ENCODE measurements at places on chromosomes 1 and 21.
A peak's percentile ranks its signal among the peaks of the same experiment; 100 is the strongest.

DNA sequence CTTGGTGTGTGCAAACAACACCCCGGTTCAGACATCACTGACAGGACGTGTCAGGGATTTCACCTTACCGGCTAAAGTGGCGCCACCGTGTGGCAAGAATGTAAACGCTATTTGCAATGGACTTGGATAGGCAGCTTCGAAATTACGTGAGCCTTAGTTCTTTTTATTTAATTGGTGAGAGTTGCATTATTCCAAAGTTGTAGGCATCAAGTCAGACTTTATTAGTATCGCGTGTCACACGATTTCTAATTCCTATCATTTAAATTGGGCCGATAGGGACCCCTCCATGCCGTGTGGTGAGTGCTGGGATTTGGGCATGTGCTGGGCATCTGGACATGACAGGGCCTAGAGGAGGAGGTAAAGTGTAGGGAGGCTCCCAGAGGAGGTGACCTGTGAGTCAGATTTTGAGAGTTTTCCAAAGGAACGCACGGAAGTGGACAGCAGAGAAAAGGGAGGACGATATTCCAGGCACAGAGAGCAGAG lies 14.5 kb upstream of the CPT2 start:
- peak; percentile 87 for DNase-seq

DNA sequence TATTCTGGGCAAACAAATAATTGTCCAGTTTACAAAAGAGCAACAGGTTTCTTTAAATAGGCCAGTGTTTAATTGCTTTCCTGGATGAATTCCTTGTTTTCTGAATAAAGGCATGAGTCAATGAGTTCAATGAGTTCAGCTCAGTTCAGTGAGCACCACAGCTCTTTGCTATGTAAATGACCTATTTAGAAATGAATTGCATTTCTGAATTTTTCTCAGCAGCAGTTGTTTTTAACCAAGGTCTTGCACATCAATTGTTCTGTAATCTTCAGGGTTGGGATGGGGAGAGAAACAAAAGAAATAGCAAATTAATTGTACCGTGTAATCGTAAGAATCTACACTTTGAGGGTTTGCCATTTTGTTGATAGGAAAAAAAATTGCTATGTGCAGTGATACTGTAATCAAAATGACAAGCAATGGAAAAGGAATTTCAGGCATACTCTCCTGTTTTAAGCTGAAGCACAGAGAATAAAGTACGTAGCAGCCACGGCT lies 45.7 kb downstream of the MIS18A start:
- no peak for DNase-seq

DNA sequence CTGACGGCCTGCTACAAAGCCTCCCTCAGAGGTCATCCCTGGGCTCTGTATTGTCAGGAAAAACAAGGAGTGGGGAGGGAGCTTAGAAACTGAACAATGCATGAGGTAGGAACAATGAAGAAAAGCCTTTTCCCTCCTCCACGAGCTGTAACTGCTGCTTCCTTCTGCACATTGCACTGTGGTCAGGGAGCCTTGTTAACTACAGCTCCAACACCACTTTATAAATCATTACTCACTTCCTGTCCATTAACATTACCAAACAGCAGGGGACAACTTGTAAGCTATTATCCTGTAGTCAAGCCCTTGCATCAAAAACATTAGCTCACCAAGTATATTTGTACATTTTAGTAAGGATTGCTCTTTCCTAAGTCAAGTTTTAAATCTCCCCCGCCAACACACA lies 336.0 kb upstream of the NR5A2 start:
- no peak for DNase-seq

GRCh38 chr1:197955486-197956394 lies 38.6 kb downstream of the LHX9 start:
- no peak for DNase-seq

DNA sequence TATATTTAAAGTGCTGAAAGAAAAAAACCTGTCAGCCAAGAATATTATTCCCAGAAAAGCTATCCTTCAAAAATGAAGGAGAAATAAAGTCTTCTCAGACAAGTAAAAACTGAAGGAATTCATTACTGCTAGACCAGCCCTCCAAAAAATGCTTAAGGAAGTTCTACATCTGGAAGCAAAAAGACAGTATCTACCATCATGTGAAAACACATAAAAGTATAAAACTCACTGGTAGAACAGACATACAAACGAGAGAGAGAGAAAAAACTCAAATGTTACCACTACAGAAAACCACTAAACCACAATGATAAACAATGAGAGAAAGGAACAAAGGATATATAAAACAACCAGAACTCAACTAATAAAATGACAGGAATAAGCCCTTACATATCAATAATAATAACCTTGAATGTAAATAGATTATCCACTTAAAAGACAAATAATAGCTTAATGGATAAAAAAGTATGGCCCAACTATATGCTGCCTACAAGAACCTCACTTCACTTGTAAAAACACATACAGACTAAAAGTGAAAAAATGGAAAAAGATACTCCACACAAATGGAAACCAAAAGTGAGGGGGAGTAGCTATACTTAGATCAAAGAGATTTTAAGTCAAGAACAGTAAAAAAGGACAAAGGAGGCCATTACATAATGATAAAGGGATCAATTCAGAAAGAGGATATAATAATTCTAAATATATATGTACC lies 22.0 kb downstream of the NSL1 start:
- DNase-seq = no peak

GRCh38 chr21:46052703-46053651 lies 44.9 kb upstream of the COL6A2 start:
- DNase-seq = no peak

GRCh38 chr1:206902702-206903101 lies 5.5 kb downstream of the IL24 start:
- DNase-seq = no peak

DNA sequence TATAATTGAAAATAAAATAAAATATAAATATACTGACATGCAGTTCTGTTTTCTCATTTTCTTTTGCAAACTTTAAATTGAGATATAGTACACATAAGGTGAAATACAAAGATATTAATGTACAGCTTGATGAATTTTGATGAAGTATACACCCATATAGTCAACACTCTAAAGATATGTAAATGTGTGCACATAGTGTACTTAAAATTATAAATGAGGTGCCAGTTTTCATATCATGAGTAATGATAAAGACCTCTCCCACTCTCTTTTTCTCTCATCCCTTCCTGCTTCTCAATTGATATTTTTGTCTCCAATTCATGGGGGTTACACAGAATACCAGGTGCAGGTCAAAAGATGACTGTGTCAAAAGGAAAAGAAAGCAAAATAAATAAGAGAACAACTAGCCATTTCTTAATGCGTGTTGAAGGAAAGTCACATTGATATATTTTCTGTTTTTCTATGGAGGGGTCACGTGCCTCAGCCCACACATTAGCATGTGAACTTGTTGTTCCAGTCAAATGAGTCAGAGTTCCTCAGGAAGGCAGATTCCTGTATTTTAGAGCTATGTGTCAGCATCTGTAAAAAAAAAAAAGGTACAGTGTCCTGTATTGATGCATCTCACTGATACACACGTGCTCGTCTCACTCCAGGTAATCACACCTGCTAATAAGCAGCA lies 64.3 kb upstream of the HOOK1 start:
- DNase-seq = no peak

GRCh38 chr21:27359141-27359540 lies 392.3 kb upstream of the ADAMTS5 start:
- no peak for DNase-seq

- no peak for DNase-seq
Observed at GRCh38 chr1:80218112-80218511, 1211.6 kb upstream of the ADGRL4 start.

GRCh38 chr1:36109041-36109679 lies 15.9 kb downstream of the COL8A2 start:
- no peak for DNase-seq

DNA sequence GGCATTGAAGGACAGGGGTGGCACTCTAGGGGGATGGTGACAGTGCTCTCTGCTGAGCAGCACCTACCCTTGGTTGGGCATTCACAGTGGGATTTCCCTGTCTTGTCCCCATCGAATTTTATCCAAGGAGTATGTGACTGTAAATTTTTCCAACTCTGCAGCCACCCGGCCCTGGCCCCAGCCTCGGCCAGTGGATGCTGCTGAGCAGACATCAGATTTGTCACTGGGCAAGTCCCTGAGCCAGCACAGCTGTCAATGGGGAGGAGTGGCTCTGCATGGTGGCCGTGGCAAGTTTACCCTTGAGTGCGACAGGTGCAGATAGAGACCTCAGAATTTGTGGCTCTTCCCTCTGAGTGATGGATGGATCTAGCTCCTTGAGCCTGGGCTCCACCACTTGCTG lies 240.2 kb upstream of the CSF3R start:
- no peak for DNase-seq

GRCh38 chr1:226798427-226799411 lies 59.6 kb upstream of the ITPKB start:
- no peak for DNase-seq

DNA sequence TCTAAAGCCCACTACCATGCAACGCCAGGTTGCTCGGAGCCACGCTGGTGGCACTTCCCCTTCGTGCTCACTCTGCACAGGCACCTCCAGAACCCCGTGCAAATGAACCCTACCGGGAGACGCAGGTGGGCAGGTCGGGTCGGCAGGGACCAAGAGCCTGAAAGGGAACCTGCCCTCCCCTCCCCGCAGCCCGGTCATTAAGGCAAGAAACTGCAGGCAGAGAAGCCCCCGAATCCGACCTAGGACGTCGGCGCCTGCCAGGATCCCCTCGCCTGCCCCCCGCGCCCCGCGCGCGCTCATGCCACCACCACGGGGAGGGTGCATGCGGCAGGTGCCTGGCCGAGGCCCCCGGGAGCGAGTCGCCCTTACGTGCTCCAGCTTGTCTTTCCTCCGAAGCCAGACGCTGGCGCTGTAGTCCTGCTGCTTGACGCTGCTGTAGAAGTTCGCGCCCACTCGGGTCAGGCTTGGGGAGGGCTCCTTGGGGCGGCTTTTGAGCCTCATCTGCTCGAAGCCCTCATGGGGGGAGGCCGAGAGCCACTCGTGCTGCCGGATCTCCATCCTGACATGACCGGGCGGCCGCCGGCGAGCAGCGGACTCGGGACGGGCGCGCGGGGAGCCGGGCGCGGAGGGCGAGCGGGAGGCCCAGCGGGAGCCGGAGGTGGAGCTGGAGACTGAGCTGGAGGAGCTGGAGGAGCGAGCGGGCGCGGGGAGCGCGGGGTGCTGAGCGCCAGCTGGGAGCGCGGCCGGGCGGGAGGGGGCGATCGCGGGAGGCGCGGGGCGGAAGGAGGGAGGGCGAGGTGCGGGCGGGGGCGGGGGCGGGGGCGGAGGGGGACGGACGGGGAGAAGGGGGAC lies 552 bp downstream of the PLD5 start:
- no peak for DNase-seq

- no peak for DNase-seq
Observed at GRCh38 chr1:168057921-168058320, 78.8 kb downstream of the GPR161 start.

GRCh38 chr1:93992954-93993353 lies 83.7 kb upstream of the GCLM start:
- DNase-seq = no peak

DNA sequence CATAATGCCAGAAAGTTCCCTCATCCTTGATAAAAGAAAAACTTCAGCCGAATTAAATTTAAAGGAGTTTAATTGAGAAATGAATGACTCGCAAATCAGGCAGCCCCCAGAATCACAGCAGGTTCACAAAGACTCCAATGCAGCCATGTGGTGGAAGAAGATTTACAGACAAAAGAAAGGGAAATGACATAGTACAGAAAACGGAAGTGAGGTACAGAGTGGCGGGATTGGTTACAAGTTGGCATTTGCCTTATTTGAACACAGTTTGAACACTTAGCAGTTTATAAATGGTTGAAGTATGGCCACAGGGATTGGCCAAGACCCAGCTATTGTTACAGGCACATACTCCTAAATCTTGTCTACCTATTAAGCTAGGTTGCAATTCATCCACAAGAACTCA lies 46.6 kb downstream of the HIVEP3 start:
- DNase-seq = no peak

DNA sequence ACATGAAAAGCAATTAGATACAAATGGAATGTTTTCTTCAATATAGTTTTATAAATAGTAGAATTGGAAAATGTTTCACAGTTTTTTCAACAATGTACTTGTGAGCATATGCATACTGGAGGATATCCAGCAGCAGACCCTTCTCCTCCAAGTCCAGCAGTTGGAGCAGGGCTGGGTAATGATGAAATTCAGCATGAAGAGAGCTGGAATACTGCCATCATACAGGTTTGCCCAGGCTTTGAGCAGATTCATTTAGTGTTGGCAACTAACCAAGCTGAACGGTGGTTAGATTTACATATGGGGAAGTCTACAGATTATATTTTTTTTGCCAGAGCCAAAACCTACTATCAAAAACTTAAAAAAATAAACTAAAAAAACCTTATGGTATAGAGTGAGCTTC lies 38.3 kb downstream of the WDR3 start:
- no peak for DNase-seq

DNA sequence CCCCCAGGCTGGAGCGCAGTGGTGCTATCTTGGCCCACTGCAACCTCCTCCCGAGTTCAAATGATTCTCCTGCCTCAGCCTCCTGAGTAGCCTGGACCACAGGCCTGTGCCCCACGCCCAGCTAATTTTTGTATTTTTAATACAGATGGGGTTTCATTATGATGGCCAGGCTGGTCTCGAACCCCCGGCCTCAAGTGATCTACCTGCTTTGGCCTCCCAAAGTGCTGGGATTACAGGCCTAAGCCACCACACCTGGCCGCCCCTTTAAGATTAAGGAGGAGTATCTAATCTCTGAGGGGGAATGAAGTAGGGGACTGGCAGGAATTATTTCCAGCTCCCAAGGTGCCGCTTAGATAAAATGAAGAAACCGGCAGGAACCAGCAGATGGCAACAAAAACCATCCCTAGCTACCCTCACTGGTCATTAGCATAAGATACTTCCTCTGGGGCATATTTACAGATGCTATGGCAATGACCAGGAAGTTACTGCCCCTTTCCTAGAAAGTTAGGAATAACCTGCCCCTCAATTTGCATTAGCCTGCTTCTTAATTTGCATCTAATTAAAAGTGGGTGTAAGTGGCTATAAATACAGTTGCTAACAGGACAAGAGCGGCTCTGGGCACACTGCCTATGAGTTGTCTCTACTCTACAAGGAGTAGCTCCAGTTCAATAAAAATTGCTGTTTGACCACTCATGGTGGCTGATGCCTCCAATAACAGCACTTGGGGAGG lies 7.1 kb upstream of the NSUN4 start:
- DNase-seq = no peak

DNA sequence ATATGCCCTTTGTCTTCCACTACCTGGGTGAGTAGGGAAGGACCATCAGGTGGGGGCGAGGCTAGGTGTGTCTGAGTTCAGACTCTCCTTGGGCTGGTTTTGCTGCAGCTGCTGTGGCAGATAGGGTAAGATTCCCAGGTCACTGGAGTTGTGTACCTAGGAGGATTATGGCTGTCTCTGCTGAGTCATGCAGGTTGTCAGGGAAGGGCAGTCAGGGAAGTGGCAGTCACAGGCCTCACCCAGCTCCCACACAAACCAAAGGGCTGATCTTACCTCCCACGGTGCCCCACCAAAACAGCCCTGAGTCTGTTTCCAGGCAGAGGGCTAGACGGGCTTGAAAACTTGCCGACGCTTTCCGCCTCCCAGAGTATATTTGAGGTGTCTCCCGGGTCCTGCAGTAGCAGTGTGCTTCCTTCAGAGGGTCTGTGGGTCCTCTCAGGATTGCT lies 201.6 kb upstream of the PLXNA2 start:
- DNase-seq = no peak

- DNase-seq = no peak
Observed at GRCh38 chr1:35845766-35846165, 37.2 kb upstream of the AGO1 start.

All from tibial artery (tissue), 4 donors.